Muscle of back (tissue), 13 donors: ENCODE measurements at places on chromosomes 16 and 17. TPM values are rescaled to one million over a fixed set of nuclear protein-coding genes. Genes with fewer than 3 reads are reported as not detected.

CNTNAP1 gene
- 15.7 TPM for polyA plus RNA-seq

DNA sequence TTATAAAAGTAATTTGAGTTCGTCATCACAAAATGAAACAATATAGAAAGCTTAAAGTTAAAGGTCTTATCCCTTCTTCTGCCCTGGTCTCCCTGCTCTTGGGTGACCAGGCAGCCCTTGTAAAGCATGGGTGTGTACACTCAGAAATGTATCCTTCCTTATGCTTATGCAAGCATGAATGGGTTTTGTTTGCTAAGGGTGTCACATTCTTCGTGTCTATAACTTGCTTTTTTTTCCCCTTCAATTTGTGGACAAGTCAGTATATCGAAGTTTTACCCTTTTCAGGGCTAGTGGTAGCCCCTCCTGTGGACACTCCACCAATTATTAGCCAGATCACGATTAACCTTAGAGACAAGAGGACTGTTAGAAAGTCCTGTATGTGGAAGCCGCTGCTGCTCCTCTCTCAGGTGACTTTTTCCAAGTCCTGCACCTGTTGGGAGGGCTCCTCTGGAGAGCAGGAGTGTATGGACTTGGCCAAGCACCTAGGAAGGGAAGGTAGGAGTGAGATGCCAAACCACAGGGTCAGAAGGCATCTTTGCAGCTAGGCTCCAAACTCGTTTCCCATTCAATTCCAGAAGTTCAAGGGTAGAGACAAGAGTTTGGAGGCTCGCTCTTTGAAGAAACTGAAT lies 50.9 kb downstream of the LDHD start:
- DNase-seq = no peak

USH1G gene
- polyA plus RNA-seq = 0.30 TPM

DNA sequence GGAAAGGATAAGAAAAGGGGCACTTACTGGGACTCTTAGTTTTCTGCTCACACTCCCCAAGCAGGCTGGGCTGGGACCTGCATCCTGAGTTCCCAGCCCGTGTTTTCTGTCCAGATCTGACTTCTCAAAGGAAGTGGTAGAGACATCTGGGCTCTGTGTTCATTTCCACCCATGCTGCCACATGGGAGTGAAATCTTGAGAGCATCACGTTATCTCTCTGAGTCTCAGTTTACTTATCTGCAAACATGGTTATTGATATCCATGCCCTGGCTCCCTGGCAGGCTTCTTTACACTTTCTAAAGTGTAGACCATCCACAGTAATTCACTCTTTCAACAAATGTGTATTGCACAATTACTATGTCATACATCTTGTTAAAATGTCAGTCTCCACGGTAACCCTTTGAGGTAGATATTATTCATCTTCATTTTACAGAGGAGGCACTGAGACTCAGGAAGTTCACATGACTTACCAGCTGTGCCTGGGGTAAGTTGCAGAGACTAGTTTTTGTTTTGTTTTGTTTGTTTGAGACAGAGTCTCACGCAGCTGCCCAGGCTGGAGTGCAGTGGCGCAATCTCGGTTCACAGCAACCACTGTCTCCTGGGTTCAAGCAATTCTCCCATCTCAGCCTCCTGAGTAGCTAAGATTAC lies 3.4 kb downstream of the ZNF688 start:
- DNase-seq = no peak

CCL3 gene
- 10.4 TPM for polyA plus RNA-seq

GRCh38 chr17:28173031-28173561 lies 130.6 kb downstream of the NLK start:
- no peak for DNase-seq

- no peak for DNase-seq
Observed at GRCh38 chr17:69809331-69809730, 265.7 kb upstream of the KCNJ16 start.

- no peak for DNase-seq
Observed at GRCh38 chr17:4946312-4946976, 1.9 kb downstream of the PFN1 start.

- no peak for DNase-seq
Observed at GRCh38 chr17:72390675-72391508, 270.1 kb downstream of the SOX9 start.

ATP2A3 gene
- polyA plus RNA-seq = 3.8 TPM

- DNase-seq = no peak
Observed at GRCh38 chr16:24652209-24652712, 77.2 kb upstream of the TNRC6A start.

GRCh38 chr17:300881-301280 lies 51.7 kb downstream of the RPH3AL start:
- DNase-seq = no peak

TMEM101 gene
- polyA plus RNA-seq = 24.8 TPM

CDRT15L2 gene
- not detected for polyA plus RNA-seq

SOX15 gene
- 2.1 TPM for polyA plus RNA-seq

- no peak for DNase-seq
Observed at GRCh38 chr16:69514356-69514755, 51.4 kb upstream of the NFAT5 start.

DNA sequence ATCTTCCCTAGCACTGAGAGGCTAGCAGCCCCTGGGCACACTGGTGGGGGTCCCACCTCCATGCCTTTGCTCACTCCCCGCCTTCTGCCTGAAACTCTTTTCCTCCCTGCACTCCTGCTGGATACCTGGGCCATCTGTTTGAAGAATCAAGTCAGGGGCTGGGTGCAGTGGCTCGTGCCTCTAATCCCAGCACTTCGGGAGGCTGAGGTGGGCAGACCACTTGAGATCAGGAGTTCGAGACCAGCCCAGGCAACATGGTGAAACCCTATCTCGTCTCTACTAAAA lies 15.7 kb downstream of the FOXJ1 start:
- DNase-seq = no peak

TAC4 gene
- 0.69 TPM for polyA plus RNA-seq

AOC3 gene
- 17.1 TPM for polyA plus RNA-seq

- peak; percentile 80 for DNase-seq
Observed at GRCh38 chr16:85238233-85238647, 126.0 kb upstream of the CIBAR2 start.

GRCh38 chr16:2004795-2005517 lies 4.7 kb downstream of the ZNF598 start:
- DNase-seq = no peak

- no peak for DNase-seq
Observed at GRCh38 chr17:5467416-5467815, 1.4 kb downstream of the DHX33 start.
